MV-4-11 (cell line): ENCODE measurements at places on chromosomes 3 and 15.

- no peak for DNase-seq
Observed at GRCh38 chr3:142961539-142961938, 1.9 kb downstream of the PAQR9 start.

DNA sequence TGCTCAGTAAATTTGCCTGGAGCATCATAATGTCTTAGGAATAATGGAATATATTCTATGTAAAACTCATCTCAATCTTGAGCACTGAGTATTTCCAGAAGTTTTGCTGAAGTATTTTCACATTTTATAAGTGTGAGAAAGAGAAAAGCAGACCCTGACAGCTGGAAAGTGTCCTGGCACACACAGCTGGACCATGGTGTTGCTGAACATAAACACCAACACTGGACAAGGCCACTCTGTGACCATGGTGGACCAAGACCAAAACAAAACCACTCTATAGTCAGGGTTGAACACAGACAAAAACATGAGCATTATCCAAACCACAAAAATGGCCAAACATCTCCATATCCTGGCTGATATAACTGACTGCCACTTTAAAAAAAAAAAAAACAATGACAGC is 15.1 kb upstream of the SGO1 start:
- no peak for DNase-seq

GRCh38 chr3:170768334-170768801 is 101.6 kb downstream of the RPL22L1 start:
- no peak for DNase-seq

DNA sequence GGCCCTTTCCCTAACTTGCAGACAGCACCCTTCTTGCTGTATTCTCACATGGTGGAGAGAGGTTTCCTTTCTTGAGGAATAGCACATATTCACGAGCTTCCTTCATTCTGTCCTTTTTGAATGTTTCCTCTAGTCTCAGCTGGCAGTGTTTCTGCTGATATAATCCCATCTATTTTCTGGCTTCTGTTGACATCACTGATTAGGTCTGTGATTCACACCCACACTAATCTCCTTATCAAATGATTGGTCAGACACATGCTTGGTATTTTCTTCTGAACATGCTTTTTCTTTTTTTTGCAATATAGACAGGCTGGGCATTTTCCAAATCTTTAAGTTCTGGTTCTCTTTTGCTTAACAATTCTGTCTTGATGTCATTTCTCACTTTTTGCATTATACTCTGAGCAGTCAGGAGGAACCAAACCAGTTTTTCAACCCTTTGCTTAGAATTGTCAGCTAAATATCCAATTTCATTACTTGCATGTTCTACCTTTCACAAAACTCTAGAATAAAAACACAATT is 65.4 kb downstream of the OXSM start:
- DNase-seq: no peak
